GM20000 (cell line): ENCODE measurements at places on chromosomes 5 and 9.

- no peak for DNase-seq
Measured at GRCh38 chr9:34688329-34689115, 2.6 kb downstream of the CCL19 start.

DNA sequence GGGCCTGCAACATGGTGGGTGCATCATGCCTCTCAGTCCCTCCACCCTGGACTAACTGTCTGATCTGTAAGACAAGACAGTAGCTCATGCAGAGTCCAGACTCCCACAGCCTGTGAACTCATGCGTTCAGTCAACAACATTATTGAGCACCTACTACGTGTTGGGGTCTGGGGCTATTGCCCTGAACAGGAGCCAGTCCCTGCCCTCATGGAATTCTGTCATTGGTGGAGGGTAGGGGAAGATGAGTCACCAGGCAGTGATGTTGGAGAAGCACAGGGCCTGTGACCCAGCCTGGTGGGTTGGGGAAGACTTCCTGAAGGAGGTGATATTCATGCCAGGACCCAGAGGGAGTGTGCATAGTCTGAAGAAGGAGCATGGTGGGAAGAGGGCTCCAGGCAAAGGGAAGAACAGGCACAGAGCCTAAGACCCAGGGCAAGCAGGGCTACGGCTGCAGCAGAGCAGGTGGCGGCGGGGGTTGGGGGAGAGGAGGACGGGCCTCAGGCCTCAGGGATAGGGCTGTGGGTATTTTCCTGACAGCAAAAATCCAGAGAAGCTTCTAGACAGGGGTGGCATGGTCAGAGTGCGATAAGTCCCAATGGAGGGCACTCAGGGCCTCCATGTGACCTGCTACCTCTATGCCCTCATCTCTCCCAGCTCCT is 26.7 kb upstream of the PSD2 start:
- DNase-seq, result no peak

DNA sequence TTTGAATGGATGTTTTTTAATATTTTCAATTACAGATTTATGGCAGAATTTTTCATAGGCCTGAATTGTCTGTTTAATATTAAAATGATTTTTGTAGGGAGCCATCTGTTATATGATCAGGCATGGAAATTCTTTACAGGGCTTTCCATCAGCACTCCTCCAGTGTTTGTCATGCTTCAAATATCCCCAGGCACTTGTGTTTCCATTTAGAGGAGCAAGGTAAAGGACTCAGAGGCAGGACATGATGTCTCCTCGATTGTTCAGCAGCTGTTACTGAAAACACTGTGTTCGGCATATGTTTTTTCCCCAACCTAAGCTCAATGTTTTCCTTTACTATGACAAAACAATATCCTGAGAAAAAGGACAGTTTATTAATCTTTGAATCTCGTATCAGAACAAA is 172.3 kb upstream of the RFX3 start:
- no peak for DNase-seq

DNA sequence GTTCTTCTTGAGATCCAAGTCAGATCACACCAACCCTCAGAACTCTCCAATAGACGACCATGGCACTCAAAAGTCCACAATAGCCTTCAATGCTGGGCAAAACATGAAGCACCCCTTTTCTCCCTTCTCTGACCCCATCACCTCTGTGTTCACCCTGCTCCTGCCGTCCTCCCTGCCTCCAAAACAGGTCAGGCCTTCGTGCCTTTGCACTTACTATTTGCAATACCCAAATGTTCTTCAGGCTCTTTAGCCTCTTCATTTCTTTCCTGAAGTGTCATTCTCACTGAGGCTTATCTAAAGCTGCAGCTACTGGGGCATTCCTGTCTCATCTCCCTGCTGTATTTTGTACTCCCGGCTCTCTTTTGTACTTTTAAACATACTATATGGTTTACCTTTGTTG is 2.0 kb upstream of the ROPN1L start:
- DNase-seq, result no peak

DNA sequence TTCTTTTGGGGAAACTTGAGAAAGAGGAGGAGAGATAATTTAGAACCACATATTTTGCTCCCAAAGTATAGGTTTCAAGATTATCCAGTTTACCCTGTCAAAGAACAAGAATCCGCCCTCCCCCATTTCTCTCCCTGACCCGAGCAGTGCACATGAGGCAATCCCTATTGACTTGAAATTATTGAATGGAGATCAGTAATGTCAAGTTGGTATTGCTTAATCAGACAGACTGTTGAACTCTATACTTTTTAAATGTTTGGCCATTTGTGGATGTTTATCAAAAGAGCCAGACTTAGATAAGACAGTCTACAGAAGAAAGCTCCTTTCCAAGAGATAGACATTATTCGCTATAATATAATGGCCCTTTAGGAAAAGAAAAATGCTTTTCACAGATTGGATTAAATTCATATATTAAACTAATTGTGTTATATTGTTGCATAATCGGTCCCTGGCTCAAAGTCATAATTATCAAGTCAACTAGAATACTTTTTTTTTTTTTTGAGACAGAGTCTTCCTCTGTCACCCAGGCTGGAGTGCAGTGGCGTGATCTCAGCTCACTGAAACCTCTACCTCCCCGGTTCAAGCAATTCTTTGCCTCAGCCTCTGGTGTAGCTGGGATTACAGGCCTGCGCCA is 5.3 kb downstream of the SLC25A25 start:
- no peak for DNase-seq

DNA sequence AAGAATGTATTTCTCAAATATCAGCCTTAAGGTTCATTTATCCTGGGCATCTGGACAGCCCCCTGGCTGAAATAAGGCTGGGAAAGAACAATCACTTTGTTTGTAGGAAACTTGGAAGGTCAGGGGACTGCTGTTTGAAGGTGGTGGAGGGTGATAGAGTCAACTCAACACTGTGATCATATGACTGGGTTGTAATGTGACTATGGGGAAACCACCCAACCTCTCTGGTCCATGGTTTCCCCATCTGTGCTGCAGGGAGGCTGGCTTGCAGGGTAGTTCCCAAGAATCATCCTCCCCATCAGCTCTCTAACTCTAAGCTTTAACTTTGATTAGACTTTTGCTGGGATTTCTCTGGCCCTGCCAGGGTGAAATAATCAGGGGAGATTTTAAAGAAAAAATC is 10.0 kb downstream of the INSYN2B start:
- DNase-seq, result no peak

DNA sequence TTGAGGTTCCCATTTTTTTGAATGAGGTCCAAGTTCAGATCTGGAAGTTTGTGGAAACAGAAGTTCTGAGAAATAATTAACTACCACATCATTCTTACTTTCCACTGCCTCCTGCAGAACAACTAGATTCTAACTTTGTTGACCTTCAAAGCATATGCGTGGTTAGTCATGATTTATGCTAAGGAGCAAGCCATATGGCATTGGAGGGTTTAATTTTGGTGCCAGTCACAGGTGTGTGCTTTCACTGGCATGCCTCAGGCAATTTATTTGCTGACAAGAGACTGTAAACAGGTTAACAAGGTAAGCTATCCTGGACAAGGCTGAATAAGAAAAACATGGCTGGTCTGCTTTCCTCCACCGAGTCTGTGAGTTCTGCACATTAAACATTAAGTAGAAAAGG is 31.5 kb downstream of the HMHB1 start:
- no peak for DNase-seq

DNA sequence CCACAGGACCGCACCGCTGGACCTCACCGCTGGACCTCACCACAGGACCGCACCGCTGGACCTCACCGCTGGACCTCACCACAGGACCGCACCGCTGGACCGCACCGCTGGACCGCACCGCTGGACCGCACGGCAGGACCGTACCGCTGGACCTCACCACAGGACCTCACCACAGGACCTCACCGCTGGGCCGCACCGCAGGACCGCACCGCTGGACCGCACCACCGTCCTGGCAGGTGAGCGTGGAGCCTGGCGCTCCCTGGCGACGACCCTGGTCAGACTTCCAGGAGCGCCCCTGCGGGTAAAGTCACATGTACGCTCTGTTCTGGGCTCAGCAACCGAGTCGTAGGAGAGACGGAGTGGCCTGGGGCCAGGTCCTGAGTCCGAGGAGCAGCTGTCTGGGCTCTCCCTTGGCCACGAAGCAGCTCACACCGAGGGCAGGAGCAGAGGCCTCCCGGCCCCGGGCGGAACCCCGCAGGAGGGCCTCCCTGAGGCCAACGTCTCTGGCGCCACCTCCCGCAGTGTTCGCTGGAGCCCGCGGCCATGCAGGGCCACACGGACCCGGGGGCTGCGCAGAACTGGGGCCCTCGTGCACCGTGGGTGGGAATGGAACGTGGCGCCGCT is 30.5 kb downstream of the MRPL36 start:
- DNase-seq, result no peak

- DNase-seq, result peak; percentile 16
Measured at GRCh38 chr9:87605676-87606075, 108.0 kb downstream of the DAPK1 start.

DNA sequence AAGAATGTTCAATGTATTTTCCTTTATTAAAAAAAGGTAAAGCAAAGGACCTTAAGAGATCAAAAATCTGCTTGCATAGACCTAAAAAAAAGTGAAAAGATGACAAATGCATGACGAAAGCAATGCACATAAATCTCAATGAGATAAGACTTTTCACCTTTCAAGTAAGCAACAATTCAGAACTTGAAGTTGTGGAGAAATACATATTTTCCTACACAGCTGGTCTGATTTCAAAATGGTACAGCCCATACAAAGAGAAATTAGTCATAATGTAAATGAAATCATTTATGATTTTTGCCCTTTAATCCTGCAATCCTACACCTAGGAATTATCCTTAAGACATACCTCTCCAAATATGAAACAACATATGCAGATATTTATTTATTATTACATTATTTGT is 568.0 kb downstream of the ANXA1 start:
- no peak for DNase-seq

- no peak for DNase-seq
Measured at GRCh38 chr9:89080193-89080592, 88.9 kb downstream of the S1PR3 start.

GRCh38 chr5:172114875-172115422 is 73.1 kb downstream of the STK10 start:
- peak; percentile 84 for DNase-seq

GRCh38 chr5:40575411-40575810 is 104.3 kb upstream of the PTGER4 start:
- DNase-seq, result no peak

DNA sequence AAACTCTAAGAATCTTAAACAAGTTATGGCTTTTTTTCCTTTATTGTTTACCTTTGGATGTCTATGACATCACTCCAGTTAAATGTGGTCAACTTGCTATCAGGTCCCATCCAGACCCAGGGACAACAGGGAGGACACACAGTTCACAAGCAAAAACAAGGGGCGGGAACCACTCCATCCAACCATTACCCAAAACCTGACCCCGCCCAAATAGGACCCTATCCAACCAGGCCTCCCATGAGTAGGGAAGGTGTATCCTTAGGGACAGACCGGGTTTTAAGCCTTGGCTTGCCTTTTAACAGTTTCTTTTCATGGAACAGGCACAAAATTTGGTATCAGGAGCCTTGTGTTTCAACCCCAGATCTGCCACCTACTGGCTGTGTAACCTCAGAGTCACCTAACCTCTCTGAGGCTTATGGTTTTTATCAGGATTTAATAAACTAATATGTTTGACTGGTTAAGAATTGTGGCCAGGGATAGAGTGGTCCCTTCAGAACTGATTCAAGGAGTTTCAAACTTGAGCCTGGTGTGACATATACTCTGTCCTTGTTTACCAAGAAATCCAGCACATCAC is 127.7 kb upstream of the RAD23B start:
- DNase-seq, result no peak

GRCh38 chr5:4572311-4573100 is 567.6 kb upstream of the ADAMTS16 start:
- no peak for DNase-seq

- peak; percentile 6 for DNase-seq
Measured at GRCh38 chr5:59125011-59125961, 542.4 kb downstream of the RAB3C start.

GRCh38 chr5:126878085-126878484 is 101.1 kb downstream of the LMNB1 start:
- DNase-seq, result no peak

- DNase-seq, result no peak
Measured at GRCh38 chr5:532521-533242, 8.4 kb upstream of the SLC9A3 start.

DNA sequence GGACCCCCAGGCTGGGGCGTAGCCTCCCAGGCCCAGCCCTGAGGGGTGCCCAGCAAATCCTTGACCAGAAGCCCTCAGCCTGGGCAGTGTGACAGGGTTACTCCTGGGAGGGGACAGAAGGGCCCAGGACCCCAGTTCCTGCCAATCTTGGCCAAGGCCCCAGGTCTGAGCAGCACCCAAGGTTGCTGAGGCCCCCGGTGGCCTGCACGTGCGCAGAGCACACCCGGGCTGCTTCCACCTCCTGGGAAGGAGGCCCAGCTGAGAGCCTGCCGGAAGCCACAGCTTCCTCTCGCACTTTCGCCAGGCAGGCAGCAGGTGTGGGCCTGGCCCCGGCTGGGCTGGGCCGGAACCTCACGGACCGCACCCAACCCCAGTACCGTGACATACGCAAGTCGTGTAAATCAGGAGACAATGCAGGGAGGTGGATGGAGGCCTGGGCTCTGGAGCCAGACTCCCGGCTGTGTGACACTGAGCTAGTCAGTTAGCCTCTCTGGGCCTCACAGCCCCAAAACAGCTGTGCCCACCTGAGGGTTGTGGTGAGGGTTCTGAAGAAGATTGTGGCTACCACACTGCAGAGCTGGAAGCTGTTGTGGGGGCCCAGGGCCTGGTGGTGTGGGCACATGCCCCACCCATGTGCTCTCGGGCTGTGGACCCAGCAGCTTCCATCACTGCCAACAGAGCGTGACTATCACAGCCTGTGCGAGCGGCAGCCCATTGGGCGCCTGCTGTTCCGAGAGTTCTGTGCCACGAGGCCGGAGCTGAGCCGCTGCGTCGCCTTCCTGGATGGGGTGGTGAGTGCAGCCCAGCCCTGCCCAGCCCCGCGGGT is 5.1 kb downstream of the GRK6 start:
- DNase-seq, result peak; percentile 72

DNA sequence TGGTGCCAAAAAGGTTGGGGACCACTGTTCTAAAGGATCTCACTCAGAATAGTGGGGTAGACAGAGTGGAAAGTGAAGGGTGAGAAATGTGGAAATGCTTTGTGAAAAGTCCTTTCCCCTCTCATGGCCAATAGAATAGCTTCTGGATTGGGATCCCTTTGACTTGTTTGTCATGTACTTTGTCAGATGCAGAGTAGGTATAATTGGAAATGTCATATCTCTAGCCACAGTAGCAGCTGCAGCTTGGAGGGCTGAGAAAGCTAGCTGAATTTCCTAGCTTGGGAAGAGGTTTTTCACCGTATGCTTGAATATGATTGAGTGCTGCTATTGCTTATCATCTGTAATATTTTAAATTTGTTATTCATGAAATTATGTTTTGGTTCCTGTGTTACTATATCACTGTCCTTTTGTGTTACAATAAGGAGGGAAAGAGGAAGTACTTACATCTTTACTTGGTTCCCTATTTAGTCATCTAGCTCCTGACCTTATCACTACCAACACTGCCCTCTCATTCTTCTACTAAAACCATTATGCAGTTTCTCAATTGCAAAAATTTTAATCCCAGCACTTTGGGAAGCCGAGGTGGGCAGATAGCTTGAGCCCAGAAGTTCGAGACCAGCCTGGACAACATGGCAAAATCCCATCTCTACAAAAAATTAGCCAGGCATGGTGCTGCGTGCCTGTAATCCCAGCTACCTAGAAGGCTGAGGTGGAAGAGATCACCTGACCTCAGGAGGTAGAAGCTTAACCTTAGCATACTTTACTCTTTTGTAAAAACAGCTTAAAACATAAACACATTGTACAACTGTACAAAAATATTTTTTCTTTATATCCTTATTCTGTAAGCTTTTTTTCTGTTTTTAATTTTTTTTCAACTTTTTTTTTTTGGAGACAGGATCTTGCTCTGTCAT is 12.4 kb downstream of the SLC30A5 start:
- peak; percentile 62 for DNase-seq
